ENCODE measurements at places on chromosomes 13 and 19. TPM values are rescaled to one million over a fixed set of nuclear protein-coding genes. Genes with fewer than 3 reads are reported as not detected.

TNFRSF19 gene
- not detected for total RNA-seq

PABPC3 gene
- 0.72 TPM for total RNA-seq

UBE2L5 gene
- not detected for total RNA-seq

B3GNT8 gene
- total RNA-seq: 0.91 TPM

MCF2L gene
- 9.6 TPM for total RNA-seq

DAND5 gene
- not detected for total RNA-seq

CCDC194 gene
- total RNA-seq: 1.1 TPM

ZNF419 gene
- total RNA-seq: 7.3 TPM

CABP5 gene
- total RNA-seq: not detected

LTBP4 gene
- total RNA-seq: 103 TPM

CEACAM19 gene
- total RNA-seq: 0.24 TPM

ZNF729 gene
- not detected for total RNA-seq

ZSCAN22 gene
- total RNA-seq: 5.7 TPM

IRGC gene
- total RNA-seq: not detected

SIX5 gene
- total RNA-seq: 2.6 TPM

SYT5 gene
- total RNA-seq: not detected

ZNF471 gene
- total RNA-seq: 0.95 TPM

C19orf81 gene
- not detected for total RNA-seq

C19orf85 gene
- total RNA-seq: not detected

ZNF865 gene
- 15.3 TPM for total RNA-seq

DNA sequence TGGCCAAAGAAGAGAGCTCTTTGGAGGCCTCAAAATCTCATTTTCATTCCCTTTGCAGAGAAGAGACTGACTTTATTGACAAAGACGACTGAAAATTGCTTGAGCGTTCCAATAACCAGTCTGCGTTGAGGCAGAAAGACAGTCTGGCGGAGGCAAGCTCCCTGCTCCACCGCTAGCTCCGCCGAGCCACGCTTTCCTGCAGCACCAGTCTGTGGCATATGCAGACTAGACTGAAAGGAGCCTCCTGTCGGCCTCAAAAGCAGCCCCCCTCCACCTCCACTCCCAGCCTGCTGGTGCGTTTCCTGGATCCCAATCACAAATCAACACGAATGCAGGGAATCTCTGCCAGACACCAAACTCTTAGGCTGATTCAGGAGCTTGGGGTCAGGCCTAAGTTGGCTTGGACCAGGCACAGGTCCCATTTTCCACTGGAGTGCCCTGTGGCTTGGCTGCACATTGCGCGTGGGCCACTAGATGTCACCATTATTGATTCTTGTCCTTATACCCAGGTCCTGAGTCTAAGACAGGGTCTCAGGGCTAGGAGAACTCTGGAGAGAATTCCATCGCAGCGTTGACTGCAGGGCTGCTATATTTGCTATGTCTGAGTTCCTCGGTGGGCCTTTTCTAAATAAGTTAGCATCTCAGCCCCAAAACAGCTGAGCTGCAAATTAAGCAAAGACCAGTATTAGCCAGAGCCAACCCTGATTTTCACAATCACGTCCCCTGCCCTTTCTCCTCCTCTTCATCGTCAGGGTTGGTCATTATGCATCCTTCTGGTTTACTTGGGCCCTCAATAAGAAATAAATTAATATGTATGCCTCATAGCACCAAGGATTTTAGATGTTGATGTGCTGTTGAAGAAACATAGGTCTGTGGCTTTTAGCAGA is 5.2 kb upstream of the ZNF507 start:
- no peaks in the 10 kb centered on the region for H3K36me3 ChIP-seq

GRCh38 chr13:46342538-46342937 is 44.5 kb downstream of the RUBCNL start:
- H3K27ac ChIP-seq: no peak overlapping the region
- H3K27me3 ChIP-seq: no peaks in the 10 kb centered on the region

DNA sequence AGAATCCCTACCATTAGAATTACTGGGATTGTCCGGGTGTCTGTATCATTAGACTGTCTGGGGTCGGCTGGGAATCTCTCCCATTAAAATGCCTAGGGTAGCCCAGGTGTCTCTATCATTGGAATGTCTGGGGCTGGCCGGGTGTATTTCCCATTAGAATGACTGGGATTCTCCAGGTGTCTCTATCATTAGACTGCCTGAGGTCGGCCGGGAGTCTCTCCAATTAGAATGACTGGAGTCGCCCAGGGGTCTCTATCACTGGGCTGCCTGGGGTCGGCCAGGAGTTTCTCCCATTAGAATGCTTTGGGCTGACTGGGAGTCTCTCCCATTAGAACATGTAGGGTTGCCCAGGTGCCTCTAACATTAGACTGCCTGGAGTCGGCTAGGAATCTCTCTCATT is 1560.7 kb downstream of the UQCRFS1 start:
- no peak overlapping the region for H3K4me3 ChIP-seq
- no peaks in the 10 kb centered on the region for H3K27me3 ChIP-seq
- no peak overlapping the region for H3K27ac ChIP-seq
- H3K36me3 ChIP-seq: no peaks in the 10 kb centered on the region
- DNase-seq: no peak
- H3K4me1 ChIP-seq: no peaks in the 10 kb centered on the region

DNA sequence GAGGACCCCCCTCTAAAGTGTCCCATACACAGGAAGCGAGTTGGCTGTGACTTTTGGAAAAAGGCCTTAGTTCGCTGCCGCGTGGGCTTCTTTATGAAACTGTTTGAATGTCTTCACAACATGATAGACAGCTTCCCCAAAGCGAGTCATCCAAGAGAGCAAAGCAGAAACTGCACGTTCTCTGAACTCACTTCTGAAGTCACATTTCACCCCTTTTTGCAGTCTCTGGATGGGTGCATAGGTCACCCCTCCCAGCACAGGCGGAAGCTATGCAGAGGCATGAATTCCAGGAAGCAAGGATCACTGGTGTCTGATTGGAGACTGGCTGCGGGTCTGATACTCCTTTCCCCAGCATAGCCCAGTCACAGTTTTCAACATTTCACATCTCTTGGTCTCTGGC is 10.6 kb downstream of the GPI start:
- no peak overlapping the region for H3K4me3 ChIP-seq
- no peaks in the 10 kb centered on the region for H3K4me1 ChIP-seq
- H3K36me3 ChIP-seq: peaks cover 33% of the 10 kb centered on the region
- no peak for DNase-seq

- peaks cover 36% of the 10 kb centered on the region for H3K4me1 ChIP-seq
- H3K27me3 ChIP-seq: no peaks in the 10 kb centered on the region
- no peak for DNase-seq
- no peak overlapping the region for H3K27ac ChIP-seq
- peaks cover 37% of the 10 kb centered on the region for H3K36me3 ChIP-seq
Measured at GRCh38 chr19:8476524-8476923, 25.9 kb downstream of the PRAM1 start.

DNA sequence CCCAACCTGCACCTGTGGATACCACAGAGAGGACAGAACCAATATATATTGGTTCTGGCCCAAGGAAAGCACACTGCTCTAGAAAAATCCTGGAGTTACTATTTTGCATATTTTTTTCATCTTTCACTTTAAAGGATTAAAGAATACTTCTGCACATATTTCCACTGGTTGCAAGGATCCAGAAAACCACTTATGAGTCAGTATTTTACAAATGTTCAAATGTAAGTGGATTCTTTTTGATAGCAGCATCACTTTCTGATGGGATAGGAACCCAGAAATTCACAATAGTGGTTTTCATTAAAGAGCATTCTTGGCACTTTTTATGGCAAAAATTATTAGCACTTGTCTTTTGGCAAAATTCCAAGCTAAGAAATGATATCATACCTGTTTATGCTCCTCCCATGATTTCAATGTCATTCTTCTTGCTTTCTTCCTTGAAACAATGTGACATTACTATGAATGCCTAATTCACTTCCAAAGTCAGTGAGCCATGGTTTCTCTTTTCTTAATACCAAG is 38.2 kb downstream of the MZT1 start:
- H3K4me1 ChIP-seq: no peaks in the 10 kb centered on the region
- no peak overlapping the region for H3K27ac ChIP-seq
- no peaks in the 10 kb centered on the region for H3K27me3 ChIP-seq
- H3K36me3 ChIP-seq: no peaks in the 10 kb centered on the region

- no peak overlapping the region for H3K27ac ChIP-seq
- H3K4me3 ChIP-seq: no peak overlapping the region
- H3K36me3 ChIP-seq: no peaks in the 10 kb centered on the region
- H3K4me1 ChIP-seq: no peaks in the 10 kb centered on the region
- no peaks in the 10 kb centered on the region for H3K27me3 ChIP-seq
- no peak for DNase-seq
Measured at GRCh38 chr13:104181526-104182231, 1115.5 kb upstream of the SLC10A2 start.

- H3K4me3 ChIP-seq: peak overlapping the region; percentile 77
- H3K36me3 ChIP-seq: no peaks in the 10 kb centered on the region
- H3K27me3 ChIP-seq: no peaks in the 10 kb centered on the region
- H3K27ac ChIP-seq: peak overlapping the region; percentile 95
- H3K4me1 ChIP-seq: peaks cover 24% of the 10 kb centered on the region
Measured at GRCh38 chr19:55339889-55340783, 460 bp downstream of the KMT5C start.

GRCh38 chr13:97319113-97319720 is 97.1 kb downstream of the MBNL2 start:
- no peak overlapping the region for H3K4me3 ChIP-seq
- DNase-seq: no peak
- H3K27ac ChIP-seq: no peak overlapping the region
- H3K4me1 ChIP-seq: no peaks in the 10 kb centered on the region
- H3K27me3 ChIP-seq: no peaks in the 10 kb centered on the region

- H3K4me1 ChIP-seq: peaks cover 28% of the 10 kb centered on the region
- no peak for DNase-seq
- H3K27me3 ChIP-seq: no peaks in the 10 kb centered on the region
- peaks cover 4% of the 10 kb centered on the region for H3K36me3 ChIP-seq
- peak within 1 kb of the TSS; percentile 63 for H3K4me3 ChIP-seq
- H3K27ac ChIP-seq: peak within 1 kb of the TSS; percentile 69
Measured at GRCh38 chr19:55647732-55648584, at the start of gene CCDC106. CCDC106 (plus strand) TSS chr19:55648212; CDS start chr19:55649047, 835 bp downstream.

GRCh38 chr13:113224486-113224885 is 15.1 kb downstream of the CUL4A start:
- no peak for DNase-seq
- no peak overlapping the region for H3K4me3 ChIP-seq
- H3K36me3 ChIP-seq: peaks cover 36% of the 10 kb centered on the region
- no peaks in the 10 kb centered on the region for H3K27me3 ChIP-seq

GRCh38 chr19:2426611-2427428 is 566 bp downstream of the TIMM13 start:
- peak overlapping the region; percentile 84 for H3K4me3 ChIP-seq
- no peaks in the 10 kb centered on the region for H3K36me3 ChIP-seq
- DNase-seq: no peak
- H3K4me1 ChIP-seq: peaks cover 19% of the 10 kb centered on the region
- no peaks in the 10 kb centered on the region for H3K27me3 ChIP-seq

- no peak for DNase-seq
- no peak overlapping the region for H3K4me3 ChIP-seq
- peaks cover 7% of the 10 kb centered on the region for H3K27me3 ChIP-seq
- no peaks in the 10 kb centered on the region for H3K36me3 ChIP-seq
Measured at GRCh38 chr19:42021185-42021584, 27.2 kb upstream of the ATP1A3 start.

DNA sequence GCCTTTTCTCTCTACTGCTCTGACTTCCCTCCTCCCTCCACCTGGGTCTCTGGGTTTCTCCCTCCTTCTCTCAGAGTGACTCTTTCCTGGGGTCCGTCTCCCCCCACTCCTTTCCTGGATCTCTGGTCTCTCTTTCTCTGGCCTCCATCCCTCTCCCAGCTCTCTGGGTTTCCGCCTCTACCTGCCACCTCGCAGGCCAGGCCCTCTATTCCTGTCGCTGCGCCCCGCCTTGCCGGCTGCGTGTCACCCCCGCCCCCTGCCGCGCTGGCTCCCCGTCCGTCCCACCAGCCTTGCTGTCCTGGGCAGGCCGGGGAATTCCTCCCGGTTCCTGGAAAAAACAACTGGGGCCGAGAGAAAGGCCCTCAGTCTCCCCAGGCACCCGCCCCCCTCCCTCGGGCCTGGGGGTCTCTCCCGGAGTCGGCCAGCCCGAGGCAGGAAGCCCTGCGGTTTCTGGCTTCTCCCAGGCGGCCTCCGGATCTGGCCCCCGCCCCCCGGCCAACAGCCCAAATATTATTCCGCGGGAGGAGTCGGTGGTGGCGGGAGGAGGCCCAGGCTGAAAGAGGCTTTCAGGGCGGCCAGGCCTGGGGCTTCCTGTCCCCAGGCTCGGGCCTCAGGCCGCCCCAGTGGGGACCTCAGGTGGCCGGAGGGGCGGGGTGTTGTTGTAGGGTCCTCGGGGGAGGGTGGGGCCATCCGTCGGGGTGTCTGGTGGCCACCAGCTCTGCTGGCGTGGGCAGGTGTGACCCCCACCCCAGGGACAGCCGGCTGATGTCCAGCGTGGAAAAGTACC is 9.3 kb downstream of the IRF2BP1 start:
- peaks cover 2% of the 10 kb centered on the region for H3K27me3 ChIP-seq
- H3K27ac ChIP-seq: peak overlapping the region; percentile 47
- peaks cover 10% of the 10 kb centered on the region for H3K4me1 ChIP-seq
- no peak for DNase-seq

GRCh38 chr13:45817833-45818232 is 33.7 kb downstream of the SIAH3 start:
- DNase-seq: no peak
- H3K4me3 ChIP-seq: no peak overlapping the region
- H3K27me3 ChIP-seq: no peaks in the 10 kb centered on the region
- H3K4me1 ChIP-seq: no peaks in the 10 kb centered on the region
- no peaks in the 10 kb centered on the region for H3K36me3 ChIP-seq
- no peak overlapping the region for H3K27ac ChIP-seq

- peak overlapping the region; percentile 68 for H3K27ac ChIP-seq
- peak overlapping the region; percentile 61 for H3K4me3 ChIP-seq
- peaks cover 28% of the 10 kb centered on the region for H3K4me1 ChIP-seq
- no peak for DNase-seq
Measured at GRCh38 chr19:10193790-10194499, 808 bp downstream of the DNMT1 start.

All from CD8-positive, alpha-beta memory T cell (primary cell).